ENCODE measurements at places on chromosomes 3 and 15.
A peak's percentile ranks its signal among the peaks of the same experiment; 100 is the strongest.

DNA sequence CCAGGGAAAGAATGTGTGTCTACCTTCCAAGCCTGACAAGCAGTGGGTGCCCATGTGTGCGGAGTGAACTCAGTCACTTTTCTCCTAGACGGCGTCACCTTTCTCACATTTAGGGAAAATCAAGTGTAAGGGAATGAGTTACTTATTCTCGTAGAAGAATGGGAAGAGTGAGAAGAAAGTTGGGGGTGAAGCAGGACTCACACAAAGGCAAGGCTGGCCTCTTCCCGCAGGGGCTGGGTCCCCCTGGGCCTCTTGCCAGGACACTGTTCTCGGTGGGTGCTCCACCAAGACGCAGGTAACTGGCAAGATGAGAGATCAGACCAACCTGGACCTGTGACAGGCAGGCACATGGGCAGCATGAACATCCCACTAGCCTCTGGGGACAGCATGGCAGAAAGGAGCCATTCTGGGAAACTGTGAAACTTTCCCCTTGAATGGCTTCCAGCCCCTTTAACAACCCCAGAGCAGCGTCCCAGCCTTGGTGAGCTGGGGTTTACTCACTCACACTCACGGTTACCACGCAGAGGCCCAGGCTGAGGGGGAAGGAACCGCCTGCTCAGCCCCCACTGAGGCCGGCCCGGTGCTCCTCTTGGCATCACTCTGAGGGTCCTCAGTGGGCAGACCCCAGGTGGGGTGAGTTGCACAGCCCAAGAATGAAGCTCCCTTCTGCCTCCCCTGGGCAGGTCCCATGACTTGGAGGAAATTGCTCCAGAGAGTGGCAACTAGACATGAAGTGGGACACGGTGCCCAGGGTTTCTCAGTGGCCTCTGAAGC is 15.0 kb upstream of the SRP14 start:
- peak; percentile 56 for DNase-seq

DNA sequence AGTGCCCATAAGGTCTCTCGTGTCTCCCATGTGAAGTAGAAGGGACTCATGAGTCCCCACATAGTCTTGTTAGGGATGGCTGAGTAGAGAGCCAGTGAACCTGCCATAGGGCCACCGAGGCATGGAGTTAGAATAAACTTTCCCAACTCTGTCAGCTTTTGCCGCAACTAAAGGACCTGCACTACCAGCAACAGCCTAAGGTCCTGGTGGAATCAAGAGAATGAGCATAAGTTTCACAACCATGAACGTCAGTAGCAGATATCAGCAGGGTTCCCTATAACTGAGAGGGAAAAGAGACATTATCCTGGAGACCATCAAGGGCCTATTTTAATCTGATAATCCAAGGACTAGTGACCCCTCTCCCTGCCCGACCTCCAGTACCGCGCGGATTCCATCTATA is 60.3 kb upstream of the FNDC3B start:
- DNase-seq = no peak

DNA sequence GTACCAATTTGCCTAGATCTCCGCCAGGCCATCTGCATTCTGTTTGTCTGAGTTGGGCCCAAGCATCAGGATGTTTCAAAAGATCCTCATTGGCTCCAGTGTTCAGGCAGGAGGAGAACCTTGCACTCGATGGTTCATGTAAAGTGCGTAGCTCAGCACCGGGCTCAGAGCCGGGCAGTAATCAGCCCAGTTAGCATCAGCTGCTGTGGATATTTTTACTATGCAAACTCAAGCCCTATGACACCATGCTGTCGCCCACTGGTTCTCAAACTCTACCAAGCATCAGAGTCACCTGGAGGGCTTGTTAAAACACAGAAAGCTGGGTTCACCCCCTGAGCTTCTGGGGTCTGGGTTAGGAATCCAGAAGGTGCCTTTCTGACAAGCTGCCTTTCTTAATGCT is 310.8 kb downstream of the SHQ1 start:
- DNase-seq = no peak

DNA sequence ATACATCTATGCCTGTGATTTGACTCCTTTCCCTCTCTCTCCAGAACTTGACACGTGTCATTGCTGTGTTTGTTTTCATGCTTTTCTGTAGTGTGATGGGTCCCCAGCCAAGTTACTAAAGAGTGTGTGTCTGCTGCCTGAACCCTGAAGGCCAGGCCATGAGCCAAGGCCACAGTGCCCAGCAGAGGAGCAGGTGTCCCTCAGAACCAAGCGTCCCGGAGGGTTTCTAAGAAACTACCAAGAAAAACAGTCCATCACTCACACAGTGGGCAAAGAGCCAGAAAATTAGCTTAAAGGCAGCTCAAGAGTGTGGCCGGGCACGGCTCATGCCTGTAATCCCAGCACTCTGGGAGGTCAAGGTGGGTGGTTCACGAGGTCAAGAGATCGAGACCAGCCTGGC is 35.2 kb downstream of the FBXO45 start:
- DNase-seq = no peak

GRCh38 chr15:70248116-70249025 is 150.7 kb upstream of the TLE3 start:
- DNase-seq = no peak

GRCh38 chr3:142853270-142854168 is 35.4 kb downstream of the PCOLCE2 start:
- no peak for DNase-seq

GRCh38 chr15:83734487-83734886 is 80.6 kb downstream of the ADAMTSL3 start:
- peak; percentile 4 for DNase-seq

GRCh38 chr3:196220991-196221390 is 4.7 kb downstream of the SLC51A start:
- DNase-seq = no peak

DNA sequence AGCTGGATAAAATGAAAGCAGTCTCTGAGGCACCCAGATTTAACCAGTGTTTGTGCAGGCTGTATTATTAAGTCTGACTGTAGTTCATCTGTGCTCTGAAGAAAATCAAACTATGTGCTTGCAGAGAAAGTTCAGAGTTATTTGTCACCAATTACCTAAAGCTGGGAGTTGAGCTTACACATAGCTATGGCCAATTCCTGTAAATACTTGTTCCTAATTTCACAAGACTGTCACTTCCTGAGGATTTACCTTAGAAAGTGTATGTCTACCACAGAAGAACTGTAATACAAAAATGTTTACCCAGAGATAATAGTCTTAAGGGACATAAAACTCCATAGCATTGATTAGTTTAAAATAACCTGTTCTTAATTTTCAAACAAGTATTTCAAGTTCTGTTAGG is 628.4 kb upstream of the TGFBR2 start:
- DNase-seq = no peak
